ENCODE measurements at places on chromosomes 3 and 15.

DNA sequence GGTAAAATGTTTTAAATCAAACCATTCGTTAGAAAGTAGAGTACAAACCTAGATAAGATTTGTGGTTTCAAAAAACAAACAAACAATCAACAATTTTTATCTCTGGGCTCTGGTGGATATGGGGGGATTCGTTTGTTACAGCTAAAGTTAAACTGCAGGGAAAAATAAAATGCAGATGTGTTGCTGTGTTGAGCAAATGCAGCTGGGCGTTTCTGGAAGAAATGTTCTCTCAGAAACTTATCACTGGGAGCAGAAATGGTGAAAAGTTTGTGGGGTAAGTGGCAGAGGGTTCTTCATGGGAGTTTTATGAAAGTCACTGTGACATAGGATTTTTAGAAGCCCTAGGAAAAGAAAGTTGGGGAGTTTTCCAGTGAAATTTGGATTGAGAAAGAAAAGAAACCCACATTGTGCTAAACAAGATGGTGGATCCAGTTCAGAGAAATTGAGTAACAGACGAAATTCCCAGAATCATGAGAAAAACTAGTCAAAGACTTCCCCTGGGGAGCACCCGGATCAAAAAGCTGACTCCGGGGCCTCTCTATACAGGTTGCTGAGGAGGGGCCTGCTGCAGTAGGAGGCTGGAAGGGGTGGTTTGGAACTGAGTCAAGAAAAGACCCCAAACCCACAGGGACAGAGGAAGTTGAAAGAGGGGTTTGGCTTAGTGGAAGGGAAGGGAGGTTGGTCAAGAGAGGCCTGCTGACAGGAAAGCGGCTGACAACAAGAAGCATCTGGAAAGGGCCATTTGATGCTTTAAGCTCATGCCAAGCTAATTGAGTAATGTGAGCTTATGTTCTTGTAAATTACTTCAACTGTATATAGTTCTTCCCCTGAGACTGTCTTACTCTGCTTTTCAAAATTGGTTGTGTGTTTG is 108.7 kb downstream of the RARB start:
- DNase-seq = peak; percentile 31

- DNase-seq = peak; percentile 49
Observed at GRCh38 chr3:50156549-50157493, 1.7 kb downstream of the SEMA3F start.

DNA sequence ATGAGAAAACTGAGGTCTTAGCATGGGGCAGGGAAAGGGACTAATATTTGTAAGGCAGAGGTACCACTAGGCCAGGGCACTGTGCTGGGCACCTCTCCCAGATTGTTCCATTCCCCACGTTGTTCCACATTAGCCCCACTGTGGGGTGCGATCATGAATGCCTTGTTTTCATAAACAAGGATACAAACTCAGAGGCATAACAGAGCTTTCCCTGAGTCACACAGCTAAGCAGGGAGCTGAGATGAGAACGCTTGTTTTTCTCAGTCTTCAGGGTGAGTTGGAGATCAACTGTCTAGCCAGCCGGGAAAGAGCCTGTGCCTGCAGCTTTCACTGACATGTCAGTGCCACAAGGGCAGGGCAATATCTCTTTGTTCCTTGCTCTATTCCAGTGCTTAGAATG is 47.9 kb upstream of the ITGA11 start:
- no peak for DNase-seq

DNA sequence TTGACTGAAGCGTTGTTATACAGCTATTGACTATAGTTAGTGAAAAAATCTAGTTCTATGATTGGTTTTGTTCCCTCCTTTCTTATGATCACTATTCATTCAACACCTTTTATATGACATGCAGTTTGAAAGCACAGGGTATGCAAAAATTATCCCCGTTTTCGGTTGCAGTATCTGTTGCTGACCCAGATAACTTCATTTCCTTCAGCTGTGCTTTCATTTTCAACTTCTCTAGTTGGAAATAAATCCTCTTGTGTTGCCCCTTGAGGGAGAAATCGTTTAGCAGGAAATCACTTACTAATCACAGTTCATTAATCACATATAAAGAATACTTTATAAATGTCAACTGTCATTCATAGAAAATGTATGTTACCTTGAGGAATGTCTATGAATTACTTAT is 55.1 kb downstream of the MBNL1 start:
- no peak for DNase-seq

DNA sequence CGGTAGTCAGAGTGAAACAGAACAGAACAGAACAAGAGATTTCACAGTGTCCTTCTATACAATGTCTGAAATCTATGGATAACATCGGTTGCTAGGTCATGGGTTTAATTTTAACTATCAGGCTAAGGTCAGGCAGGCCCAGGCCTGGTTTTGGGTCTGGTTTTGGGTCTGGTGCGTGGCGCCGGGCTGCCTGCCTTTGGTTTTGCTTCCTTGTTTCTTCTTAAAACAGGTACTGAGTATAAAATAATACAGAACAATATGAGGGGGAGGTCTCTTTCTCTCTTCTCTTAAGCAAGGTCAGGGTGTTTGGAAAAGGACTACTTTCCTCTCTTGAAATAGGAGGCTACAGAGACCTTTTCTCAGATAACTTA is 1.4 kb downstream of the AEN start:
- DNase-seq = no peak

GRCh38 chr3:13110678-13111116 is 37.5 kb upstream of the IQSEC1 start:
- peak; percentile 98 for DNase-seq

GRCh38 chr15:73571346-73571745 is 61.8 kb downstream of the NPTN start:
- no peak for DNase-seq

GRCh38 chr3:99957151-99957796 is 139.6 kb downstream of the CMSS1 start:
- DNase-seq = peak; percentile 33

GRCh38 chr3:116966649-116967048 is 257.1 kb downstream of the TUSC7 start:
- no peak for DNase-seq

- no peak for DNase-seq
Observed at GRCh38 chr15:68302729-68303128, 25.2 kb downstream of the FEM1B start.

DNA sequence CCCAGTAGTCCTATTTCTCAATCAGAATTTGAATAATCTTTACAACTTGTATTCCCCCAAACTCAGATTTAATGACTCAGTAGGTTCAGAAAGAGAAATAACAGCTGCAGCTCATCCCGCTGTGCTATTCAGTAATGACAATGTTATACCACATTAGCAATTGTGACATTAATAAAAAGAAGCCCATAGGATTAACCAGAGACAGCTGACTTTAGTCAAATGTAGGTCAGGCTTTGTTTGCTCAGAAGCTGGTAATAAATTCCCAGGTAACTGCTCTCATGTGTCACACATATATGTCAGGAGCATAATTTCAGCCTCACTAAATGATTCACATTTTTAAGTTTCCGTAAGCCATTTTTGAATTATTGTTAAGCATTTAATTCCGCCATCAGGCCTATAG is 222.0 kb upstream of the UBE2E2 start:
- no peak for DNase-seq

DNA sequence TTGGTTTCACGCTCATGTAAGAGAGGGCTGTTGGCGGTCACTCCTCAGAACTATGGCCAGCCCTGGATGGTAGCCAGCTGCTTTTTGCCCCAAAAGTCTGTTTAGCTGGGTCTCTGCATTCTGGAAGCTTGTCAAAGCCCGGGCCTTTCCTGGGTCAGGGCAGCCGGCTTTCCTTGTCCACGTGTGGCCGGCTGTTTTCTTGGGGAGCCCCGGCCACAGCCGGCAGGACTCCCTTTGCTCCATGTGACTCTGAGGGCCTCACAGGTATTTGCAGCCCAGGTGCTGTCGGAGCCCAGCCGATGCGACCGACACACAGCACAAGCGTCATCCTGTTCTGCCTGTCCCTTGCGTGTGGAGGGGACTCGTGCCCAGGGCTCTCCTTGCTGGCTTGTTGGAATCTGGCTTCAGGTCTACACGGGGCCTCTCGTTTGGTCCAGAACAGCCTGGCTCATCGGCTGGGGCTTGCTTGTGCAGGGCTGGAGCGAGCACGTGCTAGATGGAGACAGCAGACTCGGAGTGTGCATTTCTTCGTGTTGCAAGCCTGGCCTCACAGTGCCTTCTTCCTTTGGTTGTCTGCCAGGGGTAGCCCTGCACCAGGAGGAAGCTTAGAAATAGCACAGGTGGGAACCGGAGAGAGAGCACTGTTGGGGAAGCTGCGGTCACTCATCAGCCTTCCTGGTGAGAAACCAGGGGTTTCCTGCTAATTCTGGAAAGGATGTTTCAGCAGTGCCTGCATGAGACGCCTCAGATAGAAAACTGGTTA is 51.5 kb downstream of the PGPEP1L start:
- no peak for DNase-seq

GRCh38 chr3:149575961-149576564 is 81.8 kb downstream of the WWTR1 start:
- no peak for DNase-seq

DNA sequence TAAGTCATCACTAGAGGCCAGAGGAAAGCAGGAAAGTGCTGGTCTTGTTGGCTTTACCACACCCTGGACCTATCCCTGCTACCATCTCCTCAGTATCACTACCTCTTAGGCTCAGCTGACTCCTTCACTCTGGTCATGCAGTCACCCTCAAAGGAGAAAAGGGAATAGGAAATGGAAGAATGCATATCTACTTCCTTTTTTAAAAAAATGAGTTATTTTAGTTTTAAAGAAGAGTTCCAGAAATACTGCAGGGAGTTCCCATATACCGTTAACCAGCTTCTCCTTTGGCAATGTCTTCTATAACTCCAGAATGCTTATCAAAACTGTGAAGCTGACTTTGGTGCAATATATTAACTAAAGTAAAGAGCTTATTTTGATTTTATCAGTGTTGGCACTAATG is 688.6 kb downstream of the DIPK2A start:
- no peak for DNase-seq

- DNase-seq = no peak
Observed at GRCh38 chr3:3447641-3448040, 268.1 kb upstream of the CRBN start.

- no peak for DNase-seq
Observed at GRCh38 chr3:149586871-149587270, 71.0 kb downstream of the WWTR1 start.

- no peak for DNase-seq
Observed at GRCh38 chr15:62969442-62970089, 73.0 kb upstream of the TPM1 start.

GRCh38 chr15:94001255-94001801 is 230.0 kb upstream of the MCTP2 start:
- no peak for DNase-seq

DNA sequence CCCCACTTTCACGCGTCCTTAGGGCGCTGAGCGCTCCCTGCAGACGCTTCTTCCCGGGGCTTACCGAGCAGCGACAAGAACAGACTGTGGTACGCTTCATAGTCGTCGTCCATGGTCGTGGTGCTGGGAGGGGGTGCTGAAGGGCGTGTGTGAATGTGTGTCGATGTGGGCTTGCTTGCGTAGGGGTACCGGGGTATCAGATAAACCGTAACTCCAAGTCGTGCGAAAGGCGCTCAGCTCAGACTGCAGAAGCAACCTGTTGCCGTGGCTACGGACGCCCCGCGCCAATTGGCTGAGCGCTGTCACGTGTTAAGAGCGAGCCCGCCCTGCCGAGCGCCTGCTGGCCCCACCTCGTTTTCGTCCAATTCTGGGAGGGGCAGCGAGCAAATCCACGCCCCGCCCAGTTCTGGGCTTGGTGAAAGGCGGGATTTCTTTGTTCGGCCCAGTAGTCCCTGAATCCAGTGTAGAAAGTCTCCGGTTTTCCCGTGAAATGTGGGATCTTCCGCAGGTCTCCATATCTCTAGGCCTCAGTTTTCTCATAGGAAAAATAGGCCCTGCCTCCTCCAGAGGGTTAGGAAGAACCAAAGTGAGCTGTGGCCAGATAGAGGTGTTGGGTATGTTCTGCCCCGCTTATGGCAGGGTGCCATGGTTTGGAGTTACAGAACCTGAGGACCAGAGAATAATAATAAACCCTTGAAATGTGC is at the start of gene EFCAB12:
EFCAB12 (minus strand) TSS at position 261 of the 704 bp plus-strand sequence; CDS start at position 113, 148 bp downstream.
- peak; percentile 99 for DNase-seq

DNA sequence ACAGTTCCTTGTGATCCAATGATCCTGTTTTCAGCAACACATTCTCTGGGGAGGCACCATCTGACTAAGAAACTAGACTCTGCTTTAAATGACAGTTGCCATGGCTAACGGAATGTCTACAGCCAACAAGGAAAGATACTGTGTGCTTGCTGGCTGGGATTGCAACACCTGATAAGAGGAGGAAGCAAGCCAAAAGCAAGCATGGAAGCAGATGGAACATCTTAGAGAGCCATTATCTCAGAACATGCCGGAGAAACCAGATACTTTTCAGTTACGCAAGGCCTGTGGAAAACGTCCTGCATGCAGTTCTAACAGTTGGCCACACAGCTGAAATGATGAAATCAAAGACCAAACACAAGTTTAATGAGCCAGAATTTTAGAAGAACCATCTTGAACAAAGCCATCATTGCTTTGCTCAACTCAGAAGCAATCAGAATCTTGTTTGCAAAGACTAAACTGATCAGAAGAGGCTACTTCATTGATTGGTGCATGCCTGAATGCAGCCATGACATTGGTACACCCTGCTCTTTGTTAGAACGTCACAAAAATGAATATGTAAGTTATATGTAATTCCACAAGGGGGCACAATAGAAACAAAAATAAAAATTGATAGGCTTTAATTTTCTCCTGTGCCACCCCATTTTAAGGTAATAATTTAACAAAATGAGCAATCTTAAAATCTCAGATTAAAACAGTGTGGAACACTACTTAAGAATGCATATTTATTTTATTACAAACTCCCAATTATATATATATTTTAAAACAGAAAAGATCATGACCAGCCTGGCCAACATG is 50.8 kb downstream of the GXYLT2 start:
- DNase-seq = peak; percentile 45

DNA sequence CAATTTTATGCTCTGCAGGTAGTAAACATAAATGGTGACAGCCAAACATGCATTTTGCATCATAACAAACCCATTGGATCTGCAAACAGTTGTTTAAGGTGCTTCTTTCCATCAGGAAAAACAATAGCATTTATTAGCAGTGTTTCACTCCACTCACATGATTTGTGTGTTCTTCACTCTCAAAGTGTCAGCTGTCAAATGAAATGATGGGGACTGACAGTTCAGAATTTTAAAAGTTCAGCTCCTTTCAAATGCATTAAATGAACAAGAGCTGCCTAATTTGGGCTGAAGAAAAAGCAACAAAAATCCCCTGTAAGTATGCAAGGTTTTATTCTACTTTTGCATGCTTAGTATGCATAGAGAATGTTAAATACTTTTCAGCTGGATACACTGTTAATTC is 145.2 kb upstream of the CDIN1 start:
- no peak for DNase-seq

GRCh38 chr3:138389144-138389601 is 40.8 kb downstream of the MRAS start:
- DNase-seq = no peak

GRCh38 chr15:86892774-86893449 is 813.2 kb downstream of the AGBL1 start:
- DNase-seq = no peak

GRCh38 chr15:75502360-75502759 is 50.9 kb upstream of the SIN3A start:
- no peak for DNase-seq

DNA sequence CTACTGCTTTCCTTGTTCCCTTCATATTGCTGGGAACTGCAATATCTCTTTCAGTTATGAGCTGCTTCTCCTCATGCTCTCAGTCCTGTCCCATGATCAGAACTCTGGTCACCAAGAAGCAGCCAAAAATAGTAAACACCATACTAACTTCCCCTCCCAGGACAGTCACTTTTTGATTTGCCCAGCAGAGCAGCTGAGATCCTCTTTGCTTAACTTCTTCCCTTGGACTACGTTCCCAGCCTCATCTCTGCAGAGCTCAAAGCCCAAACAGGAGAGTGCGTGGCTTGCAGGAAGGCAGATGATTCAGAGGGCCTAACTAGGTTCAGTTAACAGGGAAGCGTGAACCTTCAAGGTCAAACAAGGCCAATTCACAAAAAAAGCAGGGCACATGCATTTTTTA is 153.2 kb downstream of the CTNNB1 start:
- DNase-seq = no peak

Measured in NCI-H82 (cell line).